Activated CD4-positive, alpha-beta T cell treated with anti-CD3 and anti-CD28 coated beads for 4 hours (primary cell): ENCODE measurements at places on chromosomes 1 and 21.

- DNase-seq, result peak; percentile 25
Observed at GRCh38 chr21:37220433-37220980, 46.6 kb downstream of the VPS26C start.

DNA sequence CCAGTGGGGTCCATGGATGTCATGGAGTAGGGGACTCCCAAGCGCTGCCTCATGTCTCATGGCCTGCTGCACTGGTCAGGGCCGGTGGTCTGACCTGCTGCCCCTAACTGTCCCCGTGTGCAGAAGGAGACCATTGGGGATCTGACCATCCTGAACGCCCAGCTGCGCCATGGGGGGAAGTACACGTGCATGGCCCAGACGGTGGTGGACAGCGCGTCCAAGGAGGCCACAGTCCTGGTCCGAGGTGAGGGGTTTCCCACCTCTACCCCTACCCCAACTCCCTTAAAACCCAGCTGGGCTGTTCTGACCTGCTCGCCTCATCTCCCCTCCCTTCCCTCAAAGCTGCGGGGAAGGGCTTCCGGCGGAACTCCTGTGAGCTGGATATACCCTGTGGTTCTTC, 18.6 kb downstream of the TMEM81 start:
- no peak for DNase-seq

DNA sequence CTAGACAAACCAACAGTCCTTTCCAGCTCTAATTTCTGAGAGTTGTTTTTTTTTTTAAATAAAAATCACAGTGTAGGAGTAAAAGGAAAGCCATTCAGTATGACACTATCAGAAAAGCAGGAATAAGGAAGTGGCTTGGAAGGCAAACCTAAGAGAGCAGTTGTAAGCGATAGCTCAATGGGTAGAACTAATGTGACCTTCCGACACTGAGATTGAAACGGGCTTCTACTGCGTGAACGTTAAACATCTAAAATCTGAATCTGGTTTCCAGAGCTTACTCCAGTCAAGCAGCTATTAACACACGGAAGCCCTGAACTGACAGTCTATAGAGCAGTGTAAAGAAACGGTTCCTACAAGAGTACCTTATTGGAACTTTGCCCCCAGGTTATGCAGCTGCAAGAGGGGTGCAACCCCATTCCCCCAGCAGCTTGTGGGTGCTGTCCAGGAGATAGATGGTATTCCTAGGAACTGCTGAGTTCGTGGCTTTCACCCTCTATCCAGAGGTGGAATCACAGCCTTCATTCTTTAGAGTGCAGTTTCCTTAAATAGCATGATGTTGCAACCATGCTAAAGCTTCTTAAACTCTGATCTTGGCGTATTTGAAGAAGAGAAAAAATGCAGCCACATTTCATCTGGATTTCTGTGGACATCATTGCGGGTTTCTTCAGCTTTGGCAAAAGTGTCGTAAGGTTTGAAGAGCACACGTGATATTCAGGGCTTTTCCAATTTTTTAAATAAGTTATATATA, 3.3 kb upstream of the IRF2BP2 start:
- no peak for DNase-seq

- no peak for DNase-seq
Observed at GRCh38 chr1:187078321-187078720, 249.6 kb downstream of the PLA2G4A start.

DNA sequence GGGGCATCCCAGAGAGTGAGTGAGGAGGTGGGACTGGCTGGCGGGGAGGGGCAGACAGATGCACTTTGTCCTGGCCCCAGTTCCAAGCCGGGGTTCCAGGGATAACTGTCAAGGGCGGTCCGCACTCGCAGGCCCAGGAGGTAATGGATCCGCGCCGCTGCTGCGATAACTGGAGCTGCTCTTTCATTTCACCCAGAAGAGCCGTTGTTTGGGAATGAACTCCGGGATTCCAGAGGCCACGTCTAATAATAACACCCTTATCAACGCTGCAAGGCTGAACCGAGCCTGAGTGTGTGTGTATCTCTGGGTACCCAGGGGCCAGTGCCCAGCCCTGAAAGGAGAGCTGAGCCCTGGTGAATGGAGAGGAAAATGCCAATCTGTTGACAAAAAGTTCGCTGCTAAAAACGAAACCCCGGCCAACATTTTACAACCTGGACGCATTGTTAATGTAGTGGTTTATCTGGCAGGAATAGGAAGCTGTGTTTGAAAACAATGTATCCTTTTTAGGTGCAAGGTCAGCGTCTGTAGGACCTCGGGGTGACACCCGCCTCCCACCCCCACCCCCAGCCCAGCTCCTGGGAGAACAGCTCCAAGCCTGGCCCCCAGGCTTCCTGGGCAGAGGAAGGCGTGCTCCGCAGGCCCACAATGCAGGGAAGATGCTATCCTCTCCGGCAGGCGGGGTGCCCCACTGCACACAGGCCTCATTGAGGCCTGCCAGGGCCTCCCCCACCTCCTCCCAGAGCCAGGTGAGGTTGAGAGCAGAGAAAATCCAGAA, 119.7 kb downstream of the PROX1 start:
- no peak for DNase-seq

DNA sequence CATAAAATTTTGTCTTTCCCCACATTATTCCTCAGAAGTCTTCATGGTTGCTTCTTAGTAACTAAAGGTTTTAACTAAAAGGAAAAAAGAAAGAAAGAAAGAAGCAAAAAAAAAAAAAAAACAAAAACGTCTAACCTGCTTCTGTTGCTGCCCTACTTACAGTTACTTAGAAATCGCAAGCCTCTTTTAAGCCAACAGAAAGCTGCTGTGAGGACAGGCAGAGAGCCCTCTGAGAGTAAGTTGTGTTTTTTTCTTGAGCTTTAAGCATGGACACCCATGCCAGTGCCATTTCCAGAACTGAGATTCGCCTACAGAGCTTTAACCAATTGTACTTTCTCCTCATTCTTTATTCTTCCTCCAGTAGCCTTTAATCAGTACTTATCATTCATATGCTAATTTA, 25.6 kb upstream of the RGS1 start:
- DNase-seq, result no peak

DNA sequence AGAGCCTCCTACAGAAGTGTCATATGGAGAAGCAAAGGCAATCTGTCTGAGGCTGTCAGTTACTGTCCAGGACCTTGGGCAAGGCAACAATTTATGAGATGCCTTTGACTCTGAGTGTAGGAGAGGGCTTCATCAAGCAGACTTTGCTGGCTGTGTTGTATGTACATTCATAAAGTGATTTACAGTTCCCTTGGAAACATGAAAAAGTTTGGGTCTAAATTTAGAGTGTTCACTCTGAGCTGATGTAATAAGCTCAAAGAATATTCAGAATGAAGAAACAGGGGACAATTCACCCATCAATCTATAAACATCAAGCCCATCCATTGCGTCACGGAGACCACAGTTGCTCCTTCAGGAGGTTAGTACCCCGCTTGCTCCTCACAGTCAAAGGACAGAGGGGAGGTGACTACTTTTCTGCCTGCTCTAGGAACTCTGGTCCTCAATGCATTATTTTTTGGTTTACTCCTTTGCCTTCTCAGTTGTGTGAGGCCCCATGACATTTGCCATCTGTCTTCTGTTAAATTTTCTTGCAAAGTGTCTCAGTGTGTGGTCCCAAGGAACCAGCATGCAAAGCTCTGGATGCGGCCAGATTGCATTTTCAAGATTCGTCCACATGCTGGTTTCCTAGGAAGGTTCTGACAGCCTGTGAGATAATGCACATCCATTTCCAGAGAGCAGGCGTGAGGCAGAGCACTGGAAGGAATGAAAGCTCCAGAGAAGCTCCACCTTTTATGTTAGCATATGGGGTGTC, 241.1 kb upstream of the KIAA0040 start:
- no peak for DNase-seq

GRCh38 chr1:231279683-231280082, 38.7 kb downstream of the GNPAT start:
- no peak for DNase-seq

- no peak for DNase-seq
Observed at GRCh38 chr1:245310571-245311531, 156.1 kb downstream of the KIF26B start.

DNA sequence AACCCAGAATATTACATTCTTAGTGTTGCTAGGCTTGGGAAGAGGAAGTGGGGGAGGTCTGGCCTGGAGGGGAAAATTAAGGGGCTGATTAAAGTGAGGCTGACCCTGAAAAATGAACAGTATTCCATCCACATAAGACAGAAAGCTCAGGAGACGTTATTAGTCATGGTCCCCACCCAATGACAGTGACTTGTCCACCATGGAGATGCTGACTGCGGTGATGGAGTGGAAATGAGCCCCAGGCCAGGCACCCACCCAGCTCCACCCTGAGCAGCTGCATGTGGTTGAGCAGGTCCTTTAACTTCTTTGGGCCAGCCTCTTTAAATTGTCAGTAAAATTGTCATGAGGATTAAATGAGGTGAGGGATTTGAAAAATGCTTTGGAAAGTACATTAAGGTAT, 1.4 kb upstream of the SPRR4 start:
- DNase-seq, result no peak

DNA sequence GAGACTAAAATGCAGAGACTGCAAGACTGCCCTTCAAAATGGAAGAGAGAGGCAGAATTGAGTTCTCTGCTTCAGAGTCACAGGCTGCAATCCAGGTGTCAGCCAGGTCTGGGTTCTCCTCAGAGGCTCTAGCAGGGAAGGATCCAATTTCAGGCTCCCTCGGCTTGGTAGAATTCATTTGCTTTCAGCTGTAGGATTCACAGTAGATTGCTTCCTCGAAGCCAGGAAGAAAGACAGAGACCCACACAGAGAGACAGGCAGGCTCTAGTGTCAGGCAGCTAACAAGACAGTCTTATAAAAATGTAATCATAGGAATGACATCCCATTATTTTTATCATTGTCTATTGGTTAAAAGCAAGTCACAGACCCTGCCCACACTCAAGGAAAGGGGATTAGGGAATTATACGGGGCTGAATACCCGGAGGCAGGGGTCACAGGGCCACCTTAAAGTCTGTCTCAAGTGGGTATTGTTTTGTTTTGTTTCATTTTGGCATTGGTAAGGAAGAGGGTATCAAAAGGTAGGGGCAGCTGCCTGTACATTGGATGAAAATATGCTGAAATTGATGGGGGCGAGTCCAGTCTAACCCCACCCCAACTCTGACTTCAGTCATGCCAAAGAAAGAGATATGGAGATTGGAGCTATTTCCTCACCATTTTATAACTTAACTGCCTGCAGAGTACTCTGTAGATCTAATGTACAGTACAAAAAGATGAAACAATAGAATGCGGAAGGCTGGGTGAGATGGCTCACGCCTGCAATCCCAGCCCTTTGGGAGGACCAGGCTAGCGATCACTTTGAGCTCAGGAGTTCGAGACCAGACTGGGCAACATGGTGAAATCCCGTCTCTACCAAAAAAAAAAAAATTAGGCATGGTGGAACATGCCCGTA, 9.5 kb upstream of the TBCE start:
- DNase-seq, result no peak

- no peak for DNase-seq
Observed at GRCh38 chr1:150820730-150821512, 12.9 kb upstream of the CTSK start.

- no peak for DNase-seq
Observed at GRCh38 chr1:81756872-81757271, 43.9 kb upstream of the ADGRL2 start.

DNA sequence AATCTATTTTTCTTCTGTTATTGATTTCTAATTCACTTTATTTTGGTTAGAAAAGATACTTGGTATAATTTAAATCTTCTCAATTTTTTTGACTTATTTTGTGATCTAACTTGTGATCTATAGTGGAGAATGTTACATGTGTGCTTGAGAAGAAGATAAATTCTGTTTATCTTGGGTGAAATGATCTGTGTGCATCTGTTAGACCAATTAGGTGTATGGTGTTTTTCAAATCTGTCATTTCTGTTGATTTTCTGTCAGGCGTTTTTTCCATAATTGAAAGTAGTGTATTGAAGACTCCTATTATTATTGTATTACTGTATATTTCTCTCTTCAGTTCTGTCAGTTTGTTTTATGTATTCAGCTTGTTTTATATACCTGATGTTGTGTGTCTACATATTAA, 1668.3 kb downstream of the PLA2G4A start:
- DNase-seq, result no peak

DNA sequence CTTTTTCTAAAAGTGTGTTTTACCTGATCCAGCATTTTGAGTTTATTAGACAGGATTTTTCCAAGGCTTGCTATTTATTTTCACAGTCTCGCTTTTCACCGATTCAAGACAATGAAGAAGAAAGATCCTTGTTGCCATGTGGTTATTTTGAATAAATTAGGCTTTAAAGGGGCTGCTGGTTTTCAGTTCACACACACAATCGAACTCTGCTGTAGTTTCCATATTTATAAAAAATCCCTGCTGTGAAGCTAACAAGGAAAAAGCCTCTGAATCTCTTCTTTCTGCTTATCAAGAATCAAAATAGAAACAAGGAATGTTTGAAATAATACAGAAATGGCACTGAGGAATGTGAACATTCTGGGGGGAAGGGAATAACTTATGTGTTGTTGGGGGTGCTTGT, 102.5 kb upstream of the KAZN start:
- no peak for DNase-seq

GRCh38 chr1:211490821-211491415, 1.0 kb downstream of the RD3 start:
- no peak for DNase-seq

GRCh38 chr1:200372095-200372884, 37.5 kb downstream of the ZNF281 start:
- DNase-seq, result no peak

DNA sequence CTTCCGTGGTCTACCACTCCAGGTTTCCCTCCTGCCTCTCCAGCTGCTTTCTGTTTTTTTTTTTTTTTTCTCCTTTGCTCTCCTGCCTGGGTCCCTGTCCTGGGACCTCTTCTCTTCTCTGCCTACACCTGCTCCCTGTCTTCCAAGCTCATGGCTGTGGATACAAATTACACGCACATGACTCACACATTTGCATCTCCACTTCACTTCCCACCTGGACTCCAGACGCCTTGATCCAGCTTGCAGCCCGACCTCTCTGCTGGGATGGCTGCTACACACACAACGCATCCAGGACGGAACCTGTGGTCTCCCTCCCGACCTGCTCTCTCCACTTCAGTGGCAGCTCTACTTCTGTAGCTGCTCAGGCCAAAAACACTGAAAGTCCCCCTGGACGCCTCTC, 44.4 kb upstream of the B3GALT5 start:
- no peak for DNase-seq

DNA sequence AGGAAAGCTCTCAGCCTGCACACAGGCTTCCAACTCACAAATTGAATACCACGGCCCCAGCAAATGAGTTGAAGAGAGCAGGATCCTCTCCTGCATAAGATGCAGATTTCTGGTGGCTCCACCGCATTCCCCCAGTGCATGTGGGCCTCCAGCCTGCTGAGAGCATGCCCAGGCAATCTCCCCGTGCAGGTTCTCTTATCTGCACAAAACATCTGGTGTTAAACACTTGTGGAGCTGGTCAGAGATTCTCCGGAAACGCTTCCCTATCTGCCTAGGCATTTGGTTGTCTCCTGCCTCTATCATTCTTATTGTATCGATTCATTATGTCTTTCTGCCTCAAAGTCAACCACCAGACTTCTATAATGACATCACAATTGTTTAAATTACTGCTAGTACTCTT, 1349.0 kb upstream of the B3GALT2 start:
- DNase-seq, result no peak

DNA sequence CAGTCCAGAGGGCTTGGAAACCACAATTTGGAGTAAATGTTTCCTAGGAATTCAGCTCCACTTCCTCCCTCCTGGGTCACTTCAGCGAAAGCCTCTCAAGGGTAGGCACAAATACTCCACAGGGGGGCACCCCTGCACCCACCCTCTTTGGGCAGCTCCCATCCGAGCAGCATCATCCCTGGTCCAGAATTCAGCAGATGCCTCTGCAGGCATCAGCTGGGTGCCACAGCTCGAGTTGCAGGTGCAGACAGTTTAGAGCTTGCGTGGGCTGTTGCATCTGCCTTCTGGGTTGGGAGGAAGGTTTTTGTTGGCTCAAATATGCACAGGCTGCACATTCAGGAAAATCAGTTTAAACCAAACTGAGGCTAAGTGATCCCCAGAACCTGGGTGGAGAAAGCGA, 25.0 kb downstream of the KANK4 start:
- DNase-seq, result no peak
